Activated naive CD4-positive, alpha-beta T cell treated with Interleukin-2 at 50 U/mL for 16 hours (primary cell): ENCODE measurements at places on chromosomes 7 and 10.
A peak's percentile ranks its signal among the peaks of the same experiment; 100 is the strongest.

- no peak for DNase-seq
Measured at GRCh38 chr7:136969761-136970160, 101.3 kb downstream of the CHRM2 start.

GRCh38 chr10:96450529-96451207, 63.1 kb downstream of the TLL2 start:
- DNase-seq, result no peak

GRCh38 chr7:45402480-45403218, 171.5 kb upstream of the ADCY1 start:
- no peak for DNase-seq

DNA sequence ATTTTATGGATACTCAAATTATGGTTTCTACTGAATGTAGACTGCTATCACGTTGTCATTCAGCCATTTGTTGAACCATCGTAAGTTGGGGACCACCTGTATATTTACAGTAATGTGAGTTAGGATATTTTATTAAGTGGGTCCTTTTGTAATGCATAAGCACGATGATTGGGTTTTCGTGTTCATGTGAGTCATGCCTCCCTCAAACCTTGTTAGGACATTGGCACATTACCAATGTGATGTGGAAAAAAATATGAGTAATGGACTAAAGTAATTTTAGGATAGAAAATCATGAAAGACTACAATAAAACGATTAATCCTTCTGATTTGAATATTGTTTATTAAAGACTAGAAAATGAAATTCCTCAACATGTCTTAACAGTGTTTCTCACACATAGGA, 8.7 kb downstream of the SMC3 start:
- DNase-seq, result no peak

DNA sequence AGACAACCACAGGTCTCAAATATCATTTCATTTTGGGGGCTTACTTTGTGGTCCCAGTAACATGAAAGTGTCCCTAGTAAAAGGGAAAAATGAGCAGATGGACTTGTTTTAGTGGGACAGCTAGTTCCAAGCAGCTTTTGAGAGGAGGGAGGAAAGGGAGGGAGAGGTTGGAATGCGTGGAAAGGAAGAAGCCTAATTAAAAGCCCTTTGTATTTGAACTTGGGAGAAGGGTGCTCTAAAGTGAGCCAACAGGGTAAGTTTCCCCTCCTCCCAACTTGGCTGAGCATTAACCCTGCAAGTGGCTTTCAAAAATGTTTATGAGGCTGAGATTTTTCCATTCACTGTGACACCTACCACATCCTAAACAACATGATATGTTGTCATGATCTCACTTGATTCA, 38.8 kb upstream of the LYZL1 start:
- DNase-seq, result no peak

DNA sequence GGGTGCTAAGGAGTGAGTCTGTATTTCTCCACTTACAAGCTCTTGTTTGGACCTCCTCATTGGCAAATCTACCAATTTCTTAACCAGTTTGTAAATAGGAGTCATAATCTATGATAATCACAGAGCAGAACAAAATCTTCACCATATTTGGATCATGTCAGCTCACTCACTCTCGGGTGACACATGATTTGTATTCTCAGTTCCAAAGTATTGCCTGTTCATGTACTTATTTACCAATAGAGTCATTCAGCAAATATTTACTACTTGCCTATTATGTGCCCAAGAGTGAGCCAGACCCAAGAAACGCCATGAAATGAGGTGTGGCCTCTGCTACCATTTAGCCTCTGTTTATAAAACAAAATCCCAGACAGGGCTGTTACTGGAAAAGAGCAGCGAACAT, 114.8 kb downstream of the TSPAN12 start:
- no peak for DNase-seq

GRCh38 chr7:147999962-148000361, 590.6 kb upstream of the C7orf33 start:
- DNase-seq, result no peak

DNA sequence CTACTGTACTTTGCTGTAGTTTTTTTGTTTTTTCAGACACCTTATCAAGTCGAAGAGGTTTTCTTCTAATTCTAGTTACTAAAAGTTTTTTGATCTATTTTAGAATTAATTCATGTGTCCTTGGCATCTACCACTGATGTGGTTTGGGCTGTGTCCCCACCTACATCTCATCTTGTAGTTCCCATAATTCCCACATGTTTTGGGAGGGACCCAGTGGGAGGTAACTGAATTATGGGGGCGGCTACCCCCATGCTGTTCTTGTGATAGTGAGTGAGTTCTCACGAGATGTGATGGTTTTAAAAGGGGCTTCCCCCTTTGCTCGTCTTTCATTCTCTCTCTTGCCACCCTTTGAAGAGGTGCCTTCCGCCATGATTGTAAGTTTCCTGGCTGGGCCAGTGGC, 154.6 kb upstream of the EEPD1 start:
- no peak for DNase-seq

GRCh38 chr10:76983624-76984023, 654.0 kb downstream of the KCNMA1 start:
- DNase-seq, result no peak

DNA sequence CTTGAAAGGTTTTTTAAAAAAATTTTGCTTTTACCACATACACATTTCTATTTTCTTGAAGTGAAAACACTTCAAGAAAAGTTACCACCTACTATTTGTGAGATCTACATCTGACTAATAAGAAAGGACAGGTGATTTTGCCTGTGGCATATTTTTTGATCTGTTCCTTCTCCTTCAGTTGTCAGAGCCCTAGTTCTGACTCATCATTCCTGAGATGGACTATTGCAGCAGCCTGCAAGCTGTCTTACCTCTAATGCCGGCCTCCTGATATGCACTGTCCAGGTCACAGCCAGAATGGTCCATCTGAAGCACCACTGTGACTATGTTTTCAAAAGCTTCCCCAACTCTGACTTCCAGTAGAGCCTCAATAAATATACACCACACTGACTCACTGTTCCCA, 28.2 kb upstream of the ANK3 start:
- no peak for DNase-seq

DNA sequence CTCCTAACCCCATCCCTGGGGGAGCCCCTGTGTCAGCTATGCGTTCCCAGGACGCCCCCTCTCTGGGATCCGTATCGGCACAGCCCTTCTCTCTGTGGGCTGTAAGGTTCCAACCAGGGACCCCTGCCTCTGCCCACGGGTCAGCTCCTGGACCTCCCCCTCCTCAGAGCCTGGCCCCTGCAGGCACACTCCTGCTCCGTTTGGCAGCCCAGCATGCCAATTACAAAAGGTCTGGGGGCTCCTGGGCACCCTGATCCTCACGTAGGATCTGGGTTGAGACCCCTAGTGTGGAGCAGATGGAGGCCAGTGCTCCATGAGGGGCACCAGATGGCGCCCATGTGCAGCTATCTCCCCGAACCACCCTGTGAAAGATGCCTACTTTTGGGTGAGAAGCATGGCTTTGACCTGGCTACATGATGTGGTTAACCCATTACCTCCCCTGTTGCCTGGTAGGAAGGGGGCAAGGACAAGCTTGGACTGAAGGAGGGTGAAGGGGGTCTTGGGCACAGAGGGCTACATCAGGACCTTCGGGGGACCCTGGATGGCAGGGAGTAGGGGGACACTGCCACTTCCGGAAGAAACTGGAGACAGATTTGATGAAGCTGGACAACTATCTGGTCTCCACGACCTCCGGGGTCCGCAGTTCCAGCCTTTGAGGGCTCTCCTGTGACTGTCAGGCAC, 9.0 kb downstream of the TACR2 start:
- peak; percentile 17 for DNase-seq

DNA sequence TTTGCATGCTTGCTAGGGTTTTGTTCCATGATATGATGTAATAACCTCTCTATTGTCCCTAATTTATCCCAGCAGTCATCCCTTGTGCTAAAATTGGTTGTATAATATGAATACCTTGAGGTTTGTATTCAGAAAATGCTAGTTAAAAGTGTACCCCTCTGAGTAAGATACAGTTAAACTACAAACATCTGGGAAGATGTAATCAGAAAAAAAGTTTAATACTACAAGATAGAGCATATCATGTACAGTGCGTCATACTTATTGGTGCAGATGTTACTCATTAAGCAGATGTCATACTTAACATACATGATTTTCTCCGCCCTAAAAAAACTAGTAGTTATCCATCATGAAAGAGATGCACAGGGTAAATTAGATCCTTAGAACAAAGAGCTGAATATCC, 336.1 kb upstream of the KCND2 start:
- DNase-seq, result no peak

DNA sequence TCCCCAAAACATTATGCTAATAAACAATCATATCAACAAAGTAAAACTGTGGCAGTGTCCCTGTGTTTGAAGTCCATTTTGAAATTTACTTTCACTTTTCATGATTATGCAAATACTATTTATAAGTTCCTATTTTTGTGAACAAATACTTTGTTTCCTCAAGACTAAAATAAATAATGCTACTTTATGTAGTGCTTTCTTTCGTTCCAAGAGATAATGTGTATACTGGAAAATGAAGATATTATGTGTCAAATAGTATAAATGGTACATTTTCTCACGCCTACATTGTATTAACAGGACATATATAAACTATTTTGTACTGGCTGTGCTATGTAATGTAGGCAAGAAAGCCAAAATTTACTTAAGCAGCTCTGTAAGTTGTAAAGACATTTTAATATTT, 136.3 kb downstream of the MALRD1 start:
- DNase-seq, result no peak

DNA sequence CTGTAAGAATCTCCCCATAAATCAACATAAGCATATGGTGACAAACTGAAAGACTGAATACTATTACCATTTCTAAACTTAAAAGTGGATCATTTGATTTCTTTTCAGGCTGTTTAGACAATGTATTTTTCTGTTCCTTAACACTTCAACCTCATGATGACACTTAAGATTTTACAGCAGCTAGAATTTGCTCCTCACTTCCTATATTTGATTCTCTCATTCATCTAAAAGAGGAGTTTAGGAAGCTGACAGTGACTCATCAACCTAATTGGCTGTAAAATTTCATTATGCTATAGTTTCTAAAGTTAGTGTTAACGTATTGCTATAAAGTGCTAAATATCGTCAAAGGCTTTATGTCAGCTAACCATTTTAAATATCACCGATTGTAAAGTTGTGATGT, 478.7 kb downstream of the GRM8 start:
- no peak for DNase-seq

DNA sequence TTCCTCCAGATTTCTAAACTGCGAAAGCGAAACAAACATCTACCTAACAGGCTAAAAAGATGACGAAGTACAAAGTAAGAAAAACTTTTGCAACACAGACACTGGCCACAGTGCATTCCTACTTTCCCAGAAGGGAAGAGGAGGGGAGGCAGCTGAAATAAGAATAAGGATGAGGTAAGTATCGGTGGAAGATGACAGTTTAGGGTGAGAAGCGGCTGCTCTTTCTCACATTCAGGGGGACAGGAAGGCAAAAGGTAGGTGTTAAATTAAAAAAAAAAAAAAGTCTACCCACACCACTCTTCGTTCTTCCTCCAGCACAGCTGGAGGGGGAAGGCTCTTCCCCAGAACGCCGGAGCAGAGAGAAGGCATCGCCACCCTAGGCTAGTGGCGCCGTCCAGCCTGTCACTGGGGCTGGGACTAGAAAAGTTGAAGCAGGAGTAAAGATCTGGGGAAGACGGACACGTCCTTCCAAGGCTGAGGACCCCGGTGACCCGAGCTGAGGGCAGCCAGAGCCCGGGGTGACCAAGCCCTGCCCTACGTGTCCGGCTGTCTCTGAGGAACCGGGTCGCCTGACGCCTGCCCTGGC, 846 bp downstream of the DNAJC1 start:
- DNase-seq, result no peak

GRCh38 chr10:3217301-3217700, 44.7 kb upstream of the PITRM1 start:
- DNase-seq, result no peak

DNA sequence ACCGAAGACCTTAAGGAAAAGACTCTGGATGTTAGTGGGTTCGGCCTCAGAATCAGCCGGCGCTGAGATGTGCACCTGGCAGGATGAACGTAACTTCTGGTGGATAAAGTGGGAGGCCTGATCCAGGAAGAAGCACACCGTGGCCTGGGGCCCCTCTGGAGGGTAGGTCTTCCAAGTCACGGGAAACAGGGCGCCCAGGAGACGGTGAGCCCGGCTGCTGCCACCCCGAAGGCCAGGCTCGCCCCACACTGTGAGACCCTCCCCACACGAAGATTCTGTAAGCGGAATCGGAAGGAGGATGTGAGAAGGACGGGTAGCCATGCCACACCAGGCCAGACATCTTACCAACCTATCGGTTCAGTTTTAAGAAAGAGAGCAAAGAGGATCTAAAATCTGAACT, 279.0 kb downstream of the DNAJB6 start:
- DNase-seq, result no peak

- no peak for DNase-seq
Measured at GRCh38 chr10:8112230-8112905, 57.9 kb downstream of the GATA3 start.

- DNase-seq, result no peak
Measured at GRCh38 chr7:22183522-22184280, 173.3 kb downstream of the RAPGEF5 start.

DNA sequence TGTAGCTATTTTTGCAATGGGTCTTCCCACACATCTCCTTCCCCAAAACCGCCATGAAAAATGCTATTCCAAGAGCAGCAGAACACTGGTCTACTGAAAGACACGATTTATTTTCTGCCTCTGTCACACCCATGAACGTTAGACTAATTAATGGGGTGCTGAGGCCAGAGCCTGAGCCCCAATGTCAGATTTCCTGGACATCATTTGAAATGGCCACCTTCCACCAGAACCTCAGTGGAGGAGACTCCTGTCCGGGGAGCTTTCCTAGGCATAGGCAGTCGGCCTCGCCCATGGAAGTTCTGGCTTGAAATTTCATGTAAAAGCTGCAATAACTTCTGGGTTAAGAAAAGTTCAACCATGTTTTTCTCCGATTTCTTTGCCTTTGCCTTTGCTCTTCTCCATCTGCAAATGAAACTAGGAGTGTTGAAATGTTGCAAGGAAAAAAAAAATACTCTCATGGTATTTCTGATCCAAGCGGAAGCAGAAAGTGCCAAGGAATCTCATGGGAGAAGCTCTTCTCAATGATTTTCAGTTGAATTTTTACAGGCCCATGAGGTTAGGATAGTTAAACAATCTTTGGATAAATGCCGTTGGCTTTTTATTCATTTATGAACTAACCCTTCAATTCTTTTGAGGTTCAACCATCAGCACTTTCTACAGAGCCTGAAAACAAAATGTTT, 570.8 kb upstream of the MGMT start:
- no peak for DNase-seq

- DNase-seq, result no peak
Measured at GRCh38 chr10:23192712-23193434, 761 bp downstream of the PTF1A start.

DNA sequence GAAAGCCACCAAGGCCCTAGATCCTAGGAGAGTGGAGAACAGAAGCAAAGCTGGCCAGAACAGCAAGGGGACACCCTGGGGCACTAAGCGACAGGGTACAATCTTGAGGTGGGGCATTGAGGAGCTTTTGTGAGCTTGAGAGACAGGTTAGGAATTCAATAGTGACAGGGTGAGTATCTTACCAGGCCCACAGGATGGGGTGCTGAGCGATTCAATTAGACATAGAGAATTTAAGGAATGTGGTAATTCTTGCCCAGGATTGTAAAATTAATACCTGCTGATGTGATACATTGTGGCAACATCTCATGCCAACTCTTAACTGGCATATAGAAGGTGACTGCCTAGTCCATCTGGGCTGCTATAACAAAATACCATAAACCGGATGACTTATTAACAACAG, 14.0 kb downstream of the RBP3 start:
- no peak for DNase-seq

GRCh38 chr10:29228562-29228961, 60.3 kb upstream of the LYZL1 start:
- DNase-seq, result no peak

GRCh38 chr10:99115703-99116102, 119.9 kb downstream of the HPSE2 start:
- no peak for DNase-seq
